ENCODE measurements at places on chromosomes 7 and 10.

GRCh38 chr10:84340187-84340586 lies 11.8 kb downstream of the CCSER2 start:
- DNase-seq: no peak

DNA sequence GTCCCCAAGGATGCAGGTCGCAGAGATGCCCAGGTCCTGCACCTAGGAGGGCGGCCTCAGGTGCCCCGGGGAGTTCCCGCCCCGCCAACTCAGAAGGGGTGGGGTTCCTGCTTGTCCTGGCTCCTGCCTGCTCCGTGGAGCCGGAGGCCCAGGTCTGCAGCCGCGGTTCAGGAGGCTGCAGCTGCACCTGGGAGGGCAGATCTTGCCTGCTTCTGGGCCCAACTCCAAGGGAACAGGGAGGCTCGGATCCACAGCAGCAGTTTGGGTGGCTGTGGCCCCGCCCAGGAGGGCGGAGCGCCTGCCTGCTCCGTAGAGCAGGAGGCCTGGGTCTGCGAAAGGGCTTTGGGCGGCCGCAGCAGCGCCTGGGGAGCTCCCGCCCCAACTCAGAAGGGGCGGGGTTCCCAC lies 108.2 kb upstream of the EGR2 start:
- DNase-seq: no peak

- DNase-seq: no peak
Measured at GRCh38 chr7:68720697-68721096, 877.6 kb upstream of the AUTS2 start.

GRCh38 chr10:20334559-20334958 lies 518.3 kb downstream of the PLXDC2 start:
- DNase-seq: no peak

- DNase-seq: no peak
Measured at GRCh38 chr7:29969738-29970137, 19.9 kb downstream of the SCRN1 start.

GRCh38 chr7:22476824-22477223 lies 23.2 kb downstream of the STEAP1B start:
- no peak for DNase-seq

GRCh38 chr7:94344826-94345225 lies 49.9 kb upstream of the COL1A2 start:
- no peak for DNase-seq

GRCh38 chr10:24952707-24953645 lies 570 bp upstream of the PRTFDC1 start:
- no peak for DNase-seq

GRCh38 chr7:2661602-2662272 lies 26.3 kb upstream of the AMZ1 start:
- DNase-seq: no peak

DNA sequence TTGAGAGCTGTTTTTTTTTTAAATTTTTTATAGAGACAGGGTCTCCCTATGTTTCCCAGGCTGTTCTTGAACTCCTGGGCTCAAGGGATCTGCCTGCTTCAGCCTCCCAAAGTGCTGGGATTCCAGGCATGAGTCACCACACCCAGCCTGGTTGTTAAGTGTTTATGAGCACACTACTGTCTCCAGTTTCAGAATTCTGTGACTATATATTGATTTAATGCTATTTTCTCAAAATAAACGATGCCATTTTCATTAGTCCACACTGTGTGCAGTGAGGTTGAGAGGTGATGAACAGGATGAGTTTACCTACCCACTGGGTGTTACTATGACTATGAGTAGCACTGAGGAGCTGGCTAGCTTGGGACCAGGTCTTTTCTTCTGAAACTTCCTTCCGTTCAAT lies 110.9 kb upstream of the FAM180A start:
- DNase-seq: no peak

GRCh38 chr10:86007171-86007570 lies 359.4 kb downstream of the GRID1 start:
- no peak for DNase-seq

DNA sequence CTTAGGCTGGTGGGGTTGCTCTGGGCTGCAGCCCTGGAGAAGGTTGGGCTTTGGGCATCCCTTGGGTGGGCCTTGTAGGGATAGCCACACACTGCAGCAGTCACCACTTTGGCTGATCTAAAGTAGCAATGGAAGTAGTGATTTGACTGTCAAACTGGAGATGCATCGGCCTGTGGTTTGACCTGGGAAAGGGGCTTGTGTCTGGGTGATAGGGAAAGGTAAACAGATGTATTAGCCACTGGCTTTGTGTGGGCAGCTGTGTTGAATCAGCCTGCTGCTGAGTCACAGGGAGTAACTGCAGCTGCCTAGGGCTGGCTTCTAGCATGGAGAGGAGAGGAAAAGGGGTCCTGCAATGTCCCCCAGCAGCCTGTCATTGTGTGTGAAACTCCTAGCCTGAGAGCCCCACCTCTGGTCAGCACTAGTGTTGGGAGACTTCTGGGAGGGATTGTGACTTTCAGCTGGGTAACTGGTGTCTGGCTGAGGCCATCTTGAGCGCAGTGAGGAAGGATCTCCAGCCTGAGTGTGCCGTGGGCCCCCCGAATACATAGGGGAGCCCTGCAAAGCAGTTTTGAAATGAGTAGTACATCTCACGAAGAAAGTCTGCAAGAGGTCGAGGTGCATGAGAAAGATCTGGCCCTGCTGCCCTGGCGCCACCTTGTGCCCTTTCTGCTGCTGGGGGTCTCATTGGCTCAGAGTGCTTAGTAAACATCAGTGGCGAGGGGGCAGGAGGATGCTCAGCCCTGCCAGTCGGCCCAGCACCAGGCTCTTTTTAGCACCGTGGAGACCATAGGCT lies 117.3 kb downstream of the FANK1 start:
- no peak for DNase-seq

- no peak for DNase-seq
Measured at GRCh38 chr7:100572281-100572948, 1.3 kb downstream of the SAP25 start.

DNA sequence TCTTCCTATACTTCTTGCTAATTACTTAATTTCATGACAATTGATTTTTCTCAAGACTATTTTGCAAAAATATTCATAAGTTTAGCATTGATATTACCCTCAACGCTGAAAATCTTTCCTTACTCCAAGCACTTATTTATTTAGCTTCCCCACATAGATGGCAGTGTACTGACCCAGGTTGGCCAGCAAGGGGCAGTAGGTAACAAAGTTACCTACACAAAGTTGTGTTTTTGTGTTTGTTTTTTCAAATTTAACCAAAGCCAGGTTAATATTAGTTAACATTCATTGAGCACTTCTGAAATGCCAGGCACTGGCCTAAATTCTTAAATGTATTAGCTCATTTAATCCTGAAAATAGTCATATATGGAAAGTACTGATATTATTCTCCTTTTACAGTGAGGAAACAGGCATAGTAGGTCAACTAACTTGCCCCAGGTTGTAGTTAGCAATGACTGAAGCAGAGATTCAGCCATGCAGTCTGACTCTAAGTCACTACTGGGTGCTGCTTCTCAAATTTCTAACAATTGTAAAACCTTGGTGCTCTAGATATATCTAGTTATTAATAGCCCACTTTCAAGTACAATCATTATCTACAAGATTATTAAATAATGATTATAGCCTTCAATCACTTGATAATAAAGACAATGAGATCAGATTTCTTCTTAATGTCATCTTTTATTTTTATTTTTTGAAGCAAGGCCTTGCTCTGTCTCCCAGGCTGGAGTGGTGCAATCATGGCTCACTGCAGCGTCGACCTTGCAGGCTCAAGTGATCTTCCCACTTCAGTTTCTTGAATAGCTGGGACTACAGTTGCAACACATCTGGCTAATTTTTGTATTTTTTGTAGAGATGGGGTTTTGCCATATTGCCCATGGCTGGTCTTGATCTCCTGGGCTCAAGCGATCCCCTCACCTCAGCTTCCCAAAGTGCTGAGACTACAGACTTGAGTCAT lies 5.8 kb upstream of the GGCT start:
- DNase-seq: peak; percentile 57

DNA sequence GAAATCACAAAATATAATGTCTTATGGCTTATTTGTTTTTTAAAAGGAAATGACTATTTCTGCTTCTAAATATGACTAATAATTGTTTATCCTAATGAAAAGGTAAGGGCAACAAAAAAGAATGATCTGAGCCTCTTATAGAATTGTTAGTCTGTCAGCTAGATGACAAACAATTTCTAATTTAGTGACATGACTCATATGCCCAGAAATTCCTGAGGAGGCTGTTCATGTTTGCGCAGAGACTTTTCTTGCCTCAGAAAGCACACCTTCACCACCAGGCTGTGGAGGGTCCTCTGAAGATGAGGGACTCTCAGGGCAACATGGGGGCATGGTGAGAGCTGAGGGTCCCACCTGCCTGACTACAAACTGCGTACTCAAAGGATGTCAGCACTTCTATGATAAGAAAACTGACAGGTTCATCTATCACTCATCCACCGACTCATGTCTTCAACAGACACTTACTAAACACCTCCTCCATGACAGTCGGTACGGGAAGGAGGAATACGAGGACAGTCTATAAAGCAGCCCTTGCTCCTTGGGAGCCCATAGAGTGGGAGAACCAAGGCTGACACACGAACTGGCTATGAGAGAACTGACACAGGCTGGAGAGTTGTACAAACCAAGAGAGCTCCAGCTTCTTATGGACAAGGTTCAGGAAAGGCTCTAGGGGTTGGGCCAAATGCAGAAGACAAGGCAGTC lies 102.0 kb downstream of the PKD1L1 start:
- DNase-seq: no peak

- DNase-seq: no peak
Measured at GRCh38 chr7:34191162-34191561, 285.8 kb downstream of the BMPER start.

DNA sequence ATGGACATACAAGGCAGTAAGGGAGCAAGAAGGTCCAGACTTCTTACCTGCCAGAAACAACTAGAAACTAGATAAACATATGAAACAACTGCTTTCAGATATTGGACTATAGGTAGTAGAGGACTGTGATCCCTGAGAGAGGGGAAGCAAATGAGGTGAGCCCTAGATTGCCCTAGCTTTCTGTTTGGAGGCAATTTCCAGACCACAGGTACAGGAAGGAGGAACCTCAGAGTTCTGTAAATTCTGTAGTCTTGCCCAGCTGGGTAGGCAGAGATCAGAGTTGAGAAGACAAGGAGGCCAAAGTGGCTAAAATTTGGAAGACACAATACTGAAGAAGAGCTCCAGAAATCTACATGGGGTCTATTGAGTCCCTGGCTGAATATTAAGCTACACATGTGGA lies 21.0 kb downstream of the CDK6 start:
- DNase-seq: no peak

DNA sequence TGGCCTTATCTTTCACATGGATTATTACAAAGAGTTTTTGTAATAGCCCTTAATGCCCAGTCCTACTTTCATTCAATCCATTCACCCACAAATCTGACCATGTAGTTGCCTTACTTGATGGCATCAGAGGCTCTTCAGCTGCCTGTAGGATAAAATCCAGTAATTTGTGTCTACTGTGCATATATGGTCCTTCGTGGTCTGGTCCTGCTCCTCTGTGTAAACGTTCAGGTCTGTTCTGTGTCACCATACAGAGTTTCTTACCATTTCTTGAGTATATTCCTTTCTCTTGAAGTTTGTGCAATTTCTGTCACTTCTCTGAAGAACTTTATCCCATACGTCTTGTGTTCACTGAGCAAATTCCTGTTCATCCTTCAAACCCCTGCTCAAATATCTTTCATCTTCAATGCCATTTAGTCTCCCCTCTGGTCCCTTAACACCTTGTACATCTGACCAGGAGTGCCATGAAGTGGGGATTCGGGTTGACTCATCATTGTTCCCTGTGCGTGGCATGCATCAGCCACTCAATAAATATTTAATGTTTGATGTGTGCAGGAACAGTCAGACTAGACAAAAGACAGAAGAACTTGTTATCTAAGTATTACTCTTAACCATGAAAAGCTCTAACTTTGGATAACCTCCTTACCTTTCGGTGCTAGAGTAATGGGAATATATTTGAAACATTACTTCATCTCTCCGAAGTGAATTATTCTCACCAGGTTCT lies 98.6 kb upstream of the RPA3 start:
- no peak for DNase-seq

GRCh38 chr10:124449170-124450011 lies 444 bp downstream of the NKX1-2 start:
- no peak for DNase-seq

GRCh38 chr10:117568334-117568733 lies 25.8 kb downstream of the EMX2 start:
- no peak for DNase-seq

GRCh38 chr7:4178416-4178815 lies 503.7 kb upstream of the FOXK1 start:
- DNase-seq: no peak

DNA sequence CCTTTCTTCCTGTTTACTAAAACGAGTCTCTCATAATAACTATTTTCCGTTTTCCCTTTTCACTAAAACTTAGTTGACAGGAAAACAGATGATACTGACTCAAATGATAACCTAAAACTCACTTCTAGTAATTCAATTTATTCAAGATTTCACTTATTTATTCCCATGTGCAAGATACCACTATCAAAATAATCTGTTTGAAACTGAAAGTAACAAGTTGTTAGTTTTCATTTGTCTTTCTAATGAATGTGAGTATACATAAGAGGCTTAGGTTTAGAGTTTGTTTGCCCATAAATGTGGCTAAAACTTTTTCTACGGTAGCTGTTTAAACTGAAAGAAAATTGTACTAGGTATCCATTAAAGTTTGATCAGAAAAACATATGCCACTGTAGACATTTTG lies 314.9 kb upstream of the STEAP1 start:
- no peak for DNase-seq

GRCh38 chr7:66539902-66540375 lies 88.7 kb upstream of the KCTD7 start:
- no peak for DNase-seq

GRCh38 chr10:35563261-35563891 lies 41.8 kb upstream of the GJD4 start:
- DNase-seq: peak; percentile 77

GRCh38 chr10:7546385-7546967 lies 120.3 kb downstream of the ITIH5 start:
- no peak for DNase-seq

All from OCI-LY7 (cell line).